ENCODE measurements at places on chromosomes 6 and 20.

GRCh38 chr20:48759631-48760245 lies 68.1 kb downstream of the PREX1 start:
- DNase-seq = no peak

GRCh38 chr6:151276112-151276740 lies 36.5 kb downstream of the AKAP12 start:
- no peak for DNase-seq

DNA sequence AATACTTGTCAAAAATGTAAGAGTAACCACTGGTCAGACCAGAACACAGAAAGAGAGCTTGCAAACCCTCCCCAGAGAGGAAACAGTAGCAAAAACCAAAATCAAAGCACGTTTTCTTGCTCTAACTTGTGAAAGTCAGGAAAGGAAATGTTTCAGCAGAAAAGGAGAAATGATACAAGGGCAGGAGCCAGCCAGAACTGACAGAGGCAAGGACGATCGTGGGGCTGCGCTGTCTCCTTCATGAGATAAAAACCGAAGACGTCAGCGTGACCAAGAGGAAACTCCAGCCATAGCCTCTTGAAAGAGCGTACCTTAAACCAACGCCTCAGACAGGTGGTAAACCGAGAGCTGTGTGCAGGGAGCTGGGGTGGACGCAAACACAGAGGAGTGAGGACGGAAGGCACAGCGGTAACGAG lies 27.5 kb downstream of the LAMA5 start:
- no peak for DNase-seq

DNA sequence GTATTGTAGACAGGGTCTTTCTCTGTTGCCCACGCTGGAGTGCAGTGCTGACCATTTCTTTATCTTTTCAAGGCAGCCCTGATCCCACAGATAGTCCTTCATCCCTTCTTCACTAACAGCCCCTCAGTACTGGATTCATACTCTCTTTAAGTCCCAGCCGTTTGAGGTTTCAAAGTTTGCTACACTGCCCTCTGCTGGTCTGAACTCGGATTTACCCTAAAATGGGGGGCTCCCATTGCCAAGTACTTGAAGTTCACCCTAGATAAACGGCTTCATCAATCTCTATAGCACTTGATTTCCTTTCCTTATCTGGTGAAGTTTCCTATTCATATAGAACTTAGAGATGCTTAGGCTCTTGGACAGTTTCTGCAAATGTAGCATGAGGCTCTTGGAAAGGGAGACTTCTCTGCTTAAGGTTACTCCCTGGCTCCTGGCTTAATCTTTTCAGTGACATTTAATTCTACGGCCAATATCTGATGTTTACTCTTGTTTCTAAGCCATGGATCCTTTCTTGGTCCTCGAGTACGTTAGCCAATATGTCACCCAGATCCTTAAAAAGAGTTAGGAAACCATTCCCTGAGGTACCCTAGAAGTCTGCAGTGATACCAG lies 21.4 kb upstream of the PREP start:
- peak; percentile 69 for DNase-seq

DNA sequence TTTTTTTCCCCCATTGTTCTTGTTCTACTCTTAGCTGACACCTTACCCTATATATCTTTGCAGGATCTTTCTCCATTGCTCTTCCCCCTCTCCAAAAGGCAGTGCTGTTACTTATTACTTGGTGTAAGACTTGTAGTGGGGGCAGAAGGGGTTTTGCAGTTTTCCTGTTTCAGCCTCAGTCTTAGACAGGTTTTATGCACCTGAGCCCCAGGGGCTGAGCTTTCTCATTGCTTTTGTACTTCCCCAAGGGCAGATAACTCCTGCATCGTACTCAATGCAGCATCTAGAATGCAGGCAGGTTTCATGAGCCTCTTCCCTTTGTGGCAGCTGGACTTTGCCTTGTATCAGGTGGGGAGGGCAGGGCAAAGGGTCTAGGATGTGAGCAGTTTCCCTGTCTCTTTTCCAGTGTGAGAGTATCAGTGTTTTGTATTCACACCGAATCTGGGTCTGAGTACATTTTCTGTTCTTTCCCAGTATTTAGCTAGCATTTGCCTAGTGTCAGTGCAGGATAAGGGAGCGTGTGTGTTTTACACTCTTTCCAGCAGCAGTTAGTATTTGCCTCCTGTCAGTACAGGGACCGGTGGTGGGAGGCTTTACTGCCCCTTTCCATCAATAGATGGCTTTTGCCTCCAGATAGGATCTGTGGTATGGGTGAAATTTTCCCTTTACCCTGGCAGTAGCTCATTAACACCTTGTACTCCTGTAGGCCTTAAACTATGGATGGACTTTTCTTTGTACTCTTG lies 19.6 kb downstream of the CYB5R4 start:
- DNase-seq = no peak

DNA sequence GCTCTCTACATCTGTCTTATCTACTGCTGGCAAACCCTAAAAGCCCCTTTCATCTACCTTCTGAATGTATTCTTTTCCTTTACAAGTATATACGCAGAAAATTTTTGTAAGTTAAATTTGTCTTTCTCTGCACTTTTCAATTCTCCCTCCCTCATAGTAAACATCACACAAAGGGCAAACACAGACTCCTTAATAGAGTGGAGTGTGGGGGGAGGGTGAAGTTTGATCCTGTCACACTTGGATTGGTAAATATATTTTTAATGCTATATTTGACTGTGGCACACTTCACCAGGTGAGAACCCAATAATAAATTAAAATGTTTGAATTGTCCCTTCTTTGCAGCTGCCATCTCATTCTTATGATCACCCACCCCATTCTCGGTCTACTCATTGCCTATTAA lies 33.2 kb upstream of the PAQR8 start:
- DNase-seq = no peak

GRCh38 chr20:41798930-41799502 lies 180.8 kb upstream of the CHD6 start:
- DNase-seq = no peak

DNA sequence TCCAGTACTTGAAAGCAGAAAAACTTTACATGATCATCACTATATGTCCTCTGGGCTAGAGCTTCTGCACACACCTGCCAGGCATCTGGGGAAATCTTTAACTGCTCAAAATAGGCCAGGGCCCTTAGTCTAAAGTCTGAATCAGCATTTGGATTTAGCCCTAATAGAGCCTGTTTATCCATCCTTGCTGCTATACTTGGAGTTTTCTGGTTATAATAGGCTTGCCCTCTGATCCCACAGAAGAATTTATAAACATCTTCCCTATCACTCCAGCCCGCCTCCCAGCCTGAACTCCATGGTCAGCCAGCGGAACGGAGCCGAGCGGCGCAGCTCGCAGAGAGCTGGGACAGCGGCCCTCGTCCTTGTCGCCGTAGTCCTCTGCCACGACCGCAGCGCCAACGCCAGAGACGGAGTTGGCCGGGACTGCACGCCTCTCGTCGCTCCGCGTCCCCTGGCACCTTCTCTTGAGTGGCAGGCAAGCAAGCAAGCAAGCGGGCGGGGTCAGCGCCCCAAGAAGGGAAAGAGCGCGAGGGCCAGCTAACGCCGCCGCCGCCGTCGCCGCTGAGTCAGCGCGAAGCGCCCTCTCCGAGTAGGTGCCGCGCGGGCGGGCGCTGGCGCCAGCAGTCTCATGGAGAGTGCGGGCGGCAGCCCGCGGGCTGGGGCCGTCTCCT lies 25.4 kb upstream of the ASIP start:
- peak; percentile 81 for DNase-seq

GRCh38 chr20:24784607-24785006 lies 164.5 kb upstream of the CST7 start:
- DNase-seq = no peak

- no peak for DNase-seq
These were observed 22.2 kb upstream of the ZBTB2 start for GRCh38 chr6:151413372-151414145.

GRCh38 chr20:63967330-63968135 lies 2.2 kb downstream of the ZNF512B start:
- no peak for DNase-seq

- no peak for DNase-seq
These were observed 25.2 kb upstream of the ASCC3 start for GRCh38 chr6:100906325-100906724.

- no peak for DNase-seq
These were observed 155.4 kb downstream of the TRIM27 start for GRCh38 chr6:28768187-28768913.

DNA sequence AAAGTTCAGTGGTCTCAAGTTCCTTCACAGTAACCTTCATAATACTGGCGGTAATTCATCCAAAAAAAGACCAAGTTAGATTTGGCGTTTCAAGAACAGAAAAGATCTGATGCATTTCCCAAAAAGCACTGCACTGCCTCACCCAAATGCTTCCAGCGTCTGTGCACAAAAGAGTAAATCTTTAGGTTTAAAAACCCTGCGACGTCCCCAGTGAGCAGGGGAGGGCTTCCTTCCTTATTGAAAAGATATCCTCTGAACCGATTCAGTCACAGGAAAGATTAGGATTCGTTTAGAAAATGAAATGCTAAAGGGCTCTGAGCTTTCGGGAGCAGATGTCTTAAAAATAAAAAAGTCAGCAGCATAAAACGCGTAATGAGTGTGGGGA lies 654 bp downstream of the TBC1D7 start:
- DNase-seq = no peak

GRCh38 chr20:18749528-18749927 lies 64.1 kb upstream of the SCP2D1 start:
- DNase-seq = no peak

DNA sequence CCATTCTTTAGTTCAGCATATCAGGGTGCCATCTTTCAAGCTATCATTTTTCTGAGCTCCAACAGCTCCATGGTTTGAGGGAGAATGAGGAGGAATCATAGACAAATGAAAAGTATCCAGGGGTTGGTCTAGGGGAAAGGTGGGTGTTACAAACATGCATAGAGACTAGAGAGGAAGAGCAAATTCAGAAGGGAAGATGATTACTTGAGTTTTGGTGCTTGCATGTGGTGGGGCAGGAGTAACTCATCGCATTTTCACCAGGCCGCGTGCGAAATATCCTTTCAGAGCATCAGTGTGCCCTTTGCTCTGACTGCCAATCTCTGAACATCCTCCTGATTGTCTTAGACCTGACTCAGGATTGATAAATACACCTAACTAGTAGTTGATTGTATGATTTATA lies 7.7 kb upstream of the BICRAL start:
- DNase-seq = no peak

- no peak for DNase-seq
These were observed 152.1 kb upstream of the STMND1 start for GRCh38 chr6:16949716-16950115.

DNA sequence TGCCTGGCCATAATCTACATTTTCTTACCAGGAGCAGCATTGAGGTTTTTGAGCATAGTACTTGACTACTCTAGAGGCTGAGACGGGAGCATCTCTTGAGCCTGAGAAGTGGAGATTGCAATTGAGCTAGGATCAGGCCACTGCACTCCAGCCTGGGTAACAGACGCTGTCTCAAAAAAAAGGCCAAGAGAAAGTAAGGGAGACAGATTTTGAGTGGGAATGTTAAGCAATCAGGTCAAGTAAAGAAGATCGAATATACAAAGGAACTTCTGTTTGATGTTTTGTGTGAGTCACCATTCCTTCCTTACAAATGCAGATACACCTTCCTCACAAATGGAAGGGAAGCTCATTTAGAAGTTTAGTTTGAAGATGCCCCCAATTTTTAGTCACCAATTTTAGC lies 4.4 kb downstream of the PNRC1 start:
- no peak for DNase-seq

- no peak for DNase-seq
These were observed 27.9 kb downstream of the SDCBP2 start for GRCh38 chr20:1301031-1301529.

- no peak for DNase-seq
These were observed 115.2 kb downstream of the DLL1 start for GRCh38 chr6:170175644-170176135.

GRCh38 chr6:76448109-76448508 lies 375.6 kb upstream of the IMPG1 start:
- no peak for DNase-seq

DNA sequence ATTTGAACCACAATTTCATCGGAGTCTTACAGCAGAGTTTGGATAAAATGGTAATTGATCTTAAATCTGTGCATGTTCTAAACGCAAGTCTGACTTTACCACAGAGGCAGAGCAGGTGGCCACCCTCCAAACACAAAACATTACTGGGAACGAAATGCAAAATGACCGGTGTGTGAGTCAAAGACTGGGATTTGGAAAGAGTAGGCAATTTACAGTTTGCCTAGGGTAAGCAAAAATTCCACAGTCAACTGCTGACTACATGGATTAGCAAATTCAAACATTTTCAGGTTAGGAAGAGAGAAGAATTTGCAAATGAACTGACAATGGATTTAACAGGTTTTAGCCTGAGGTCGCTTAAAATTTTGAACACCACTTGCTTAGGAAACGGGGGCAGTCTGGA lies 444.4 kb downstream of the HDGFL1 start:
- no peak for DNase-seq

- DNase-seq = peak; percentile 31
These were observed 5.0 kb downstream of the BRD2 start for GRCh38 chr6:32973144-32974015.

GRCh38 chr20:31788578-31788977 lies 30.6 kb upstream of the MYLK2 start:
- DNase-seq = no peak

DNA sequence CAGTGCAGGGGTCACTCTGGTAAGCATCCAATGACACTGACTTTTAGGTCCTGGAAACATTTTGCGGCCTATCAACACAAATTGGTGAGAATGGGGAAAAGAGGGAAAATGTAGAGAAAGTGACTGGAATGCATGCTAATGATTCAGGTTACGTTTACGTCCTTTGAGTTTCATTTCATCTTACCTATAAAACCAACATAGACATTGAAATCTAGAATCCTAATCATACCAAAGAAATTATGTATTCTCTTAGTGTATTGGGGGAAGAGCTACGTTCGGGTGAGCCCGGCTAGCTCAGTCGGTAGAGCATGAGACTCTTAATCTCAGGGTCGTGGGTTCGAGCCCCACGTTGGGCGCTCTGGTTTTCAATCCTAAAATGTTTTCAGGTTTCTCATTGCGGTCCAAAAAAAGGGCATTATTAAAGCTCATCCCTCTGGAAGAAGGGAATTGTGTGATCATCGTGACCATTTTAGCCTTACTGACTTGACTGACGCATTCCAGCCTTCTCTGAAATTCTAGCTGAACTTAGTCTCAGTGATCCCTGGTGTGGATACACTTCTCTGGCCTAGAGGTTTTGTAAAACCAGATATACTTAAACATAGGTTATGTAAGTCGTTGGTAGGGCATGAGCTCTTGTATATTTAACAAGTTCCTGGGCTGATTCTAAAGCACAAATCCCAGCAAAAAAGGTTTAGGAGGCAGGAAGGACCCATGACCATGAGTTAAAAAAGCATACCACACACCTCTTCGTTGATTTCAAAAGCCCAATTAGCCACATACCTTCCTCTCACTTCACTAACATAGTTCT lies 18.3 kb downstream of the HMGN4 start:
- peak; percentile 78 for DNase-seq

DNA sequence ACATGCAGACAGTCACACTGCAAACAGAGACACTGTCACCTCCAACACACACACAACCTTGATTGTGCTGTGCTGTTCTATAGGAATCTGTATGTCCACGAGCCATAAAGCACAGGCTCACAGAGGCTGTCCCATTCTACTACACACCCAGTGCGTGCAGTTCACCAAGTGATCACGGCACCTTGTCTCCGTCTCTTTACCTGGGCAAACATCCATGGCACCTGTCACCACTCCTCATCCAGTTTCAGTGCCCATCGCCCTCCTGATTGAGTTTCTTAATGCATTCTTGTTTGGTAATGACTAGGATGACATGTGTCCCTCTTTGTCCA lies 65.8 kb upstream of the STMND1 start:
- DNase-seq = no peak

GRCh38 chr6:73901986-73902385 lies 206.0 kb downstream of the CD109 start:
- no peak for DNase-seq

- no peak for DNase-seq
These were observed 2.0 kb downstream of the SUN5 start for GRCh38 chr20:33002087-33002808.
